ENCODE measurements at places on chromosomes 2 and 18.

- no peak for DNase-seq
Measured at GRCh38 chr2:159131914-159132281, 154.6 kb downstream of the WDSUB1 start.

DNA sequence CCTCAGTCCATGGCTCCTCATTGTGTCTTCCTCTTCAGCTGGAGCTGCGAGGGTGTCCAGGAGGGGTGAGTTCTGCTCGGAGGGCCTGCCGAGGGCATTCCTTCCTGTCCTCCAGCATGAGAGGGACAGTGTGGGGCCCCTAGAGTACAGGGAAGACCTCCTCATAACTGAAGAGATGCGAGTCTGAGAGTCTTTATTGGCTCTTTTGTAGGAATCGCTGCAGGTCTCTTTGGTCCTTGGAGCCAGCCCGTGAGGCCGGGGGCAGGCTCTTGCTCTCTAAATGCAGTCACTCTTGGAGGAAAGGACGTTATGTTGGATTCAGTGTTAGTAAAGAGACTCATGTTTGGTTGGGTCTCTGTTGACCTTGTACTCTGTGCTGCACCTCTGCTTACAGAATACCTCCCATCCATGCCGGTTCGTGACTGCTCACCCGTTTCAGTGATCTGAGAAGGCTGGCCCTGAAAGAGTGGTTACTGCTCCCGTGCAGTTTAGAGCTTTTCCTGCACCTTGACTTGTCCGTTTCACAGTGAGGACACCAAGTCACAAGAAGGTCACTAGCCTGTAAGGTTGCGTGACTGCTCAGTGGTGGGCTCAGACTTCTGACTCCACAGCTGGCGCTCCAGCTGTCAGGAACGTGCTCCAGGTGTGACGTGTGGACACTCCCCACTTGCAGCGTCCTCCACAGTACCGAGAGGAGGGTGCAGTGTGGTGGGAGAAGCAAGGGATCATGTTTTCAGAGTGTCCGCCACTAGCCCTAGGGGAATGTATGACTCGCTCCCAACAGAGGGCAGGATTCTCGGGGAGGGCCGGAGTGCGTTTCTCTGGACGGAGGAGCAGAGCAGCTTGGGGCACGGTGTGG lies 7.8 kb downstream of the ATG4B start:
- DNase-seq: no peak

- DNase-seq: no peak
Measured at GRCh38 chr2:220789961-220790360, 782.1 kb downstream of the EPHA4 start.

GRCh38 chr2:195473862-195474261 lies 183.2 kb upstream of the SLC39A10 start:
- no peak for DNase-seq

GRCh38 chr2:81481994-81482368 lies 1177.4 kb upstream of the LRRTM1 start:
- no peak for DNase-seq

DNA sequence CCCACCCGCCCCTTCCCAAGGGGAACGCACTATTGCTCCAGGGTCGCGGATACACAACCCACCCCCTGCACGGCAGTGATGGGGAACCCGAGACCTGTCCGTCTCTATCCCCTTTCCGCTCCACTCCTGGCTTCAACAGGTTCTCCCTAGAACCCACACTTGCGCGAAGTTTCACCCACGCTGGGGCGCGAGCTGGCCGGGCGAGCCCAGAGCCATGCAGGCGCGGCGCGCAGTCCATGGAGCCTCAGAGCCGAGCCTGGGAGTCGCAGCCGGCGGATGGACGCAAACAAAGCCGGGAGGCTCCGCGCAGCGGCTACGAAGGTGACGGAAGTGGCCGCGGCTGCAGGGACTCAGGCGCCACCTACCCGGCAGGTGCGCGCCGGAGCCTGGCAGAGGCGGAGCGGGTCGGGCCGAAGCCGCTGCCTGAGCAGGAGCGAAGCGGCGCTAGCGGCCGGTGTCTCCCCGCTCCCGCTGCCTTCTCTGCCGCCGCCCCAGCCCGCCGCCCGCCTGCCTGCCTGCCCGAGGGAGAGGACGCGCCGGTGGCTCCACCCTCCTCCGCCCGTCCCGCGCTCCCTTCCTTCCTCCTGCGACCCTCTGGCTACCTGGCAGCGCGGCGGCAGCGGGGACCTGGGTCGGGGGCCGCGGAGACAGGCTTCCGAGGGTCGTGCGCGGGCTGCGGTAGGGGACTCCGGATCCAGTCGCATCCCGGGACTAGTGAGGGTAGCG lies 14.0 kb downstream of the ALPG start:
- peak; percentile 18 for DNase-seq

All from activated CD4-positive, alpha-beta T cell treated with anti-CD3 and anti-CD28 coated beads, Interleukin-2, amount 50 U/mL, for 16 hours (primary cell).